ENCODE measurements at places on chromosomes 1 and 21. TPM values are rescaled to one million over a fixed set of nuclear protein-coding genes. Genes with fewer than 3 reads are reported as not detected.

DNA sequence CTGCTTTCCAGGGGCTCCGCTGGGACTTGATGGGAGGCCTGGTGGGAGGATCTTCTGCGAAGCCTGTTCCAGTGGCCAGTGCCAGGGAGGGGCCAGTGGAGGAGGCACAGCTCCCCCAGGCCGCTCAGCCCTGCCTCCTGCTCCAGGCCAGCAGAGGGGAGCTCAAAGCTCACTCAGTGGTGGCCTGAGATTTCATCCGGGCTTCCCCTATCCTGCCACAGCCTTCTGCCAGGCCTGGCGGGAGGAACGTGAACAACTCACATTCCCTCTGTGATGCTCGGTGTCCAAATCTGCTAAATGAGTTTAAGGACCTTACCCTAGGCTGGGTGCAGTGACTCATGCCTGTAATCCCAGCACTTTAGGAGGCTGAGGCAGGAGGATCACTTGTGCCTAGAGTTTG, 3.3 kb downstream of the CLCNKB start:
- H3K36me3 ChIP-seq, result no peaks in the 10 kb centered on the region
- peaks cover 18% of the 10 kb centered on the region for H3K27me3 ChIP-seq
- no peaks in the 10 kb centered on the region for H3K4me1 ChIP-seq
- no peak overlapping the region for H3K27ac ChIP-seq
- DNase-seq, result no peak
- no peak overlapping the region for H3K4me3 ChIP-seq

USH2A gene
- total RNA-seq, result not detected

SH2D1B gene
- not detected for total RNA-seq

DNA sequence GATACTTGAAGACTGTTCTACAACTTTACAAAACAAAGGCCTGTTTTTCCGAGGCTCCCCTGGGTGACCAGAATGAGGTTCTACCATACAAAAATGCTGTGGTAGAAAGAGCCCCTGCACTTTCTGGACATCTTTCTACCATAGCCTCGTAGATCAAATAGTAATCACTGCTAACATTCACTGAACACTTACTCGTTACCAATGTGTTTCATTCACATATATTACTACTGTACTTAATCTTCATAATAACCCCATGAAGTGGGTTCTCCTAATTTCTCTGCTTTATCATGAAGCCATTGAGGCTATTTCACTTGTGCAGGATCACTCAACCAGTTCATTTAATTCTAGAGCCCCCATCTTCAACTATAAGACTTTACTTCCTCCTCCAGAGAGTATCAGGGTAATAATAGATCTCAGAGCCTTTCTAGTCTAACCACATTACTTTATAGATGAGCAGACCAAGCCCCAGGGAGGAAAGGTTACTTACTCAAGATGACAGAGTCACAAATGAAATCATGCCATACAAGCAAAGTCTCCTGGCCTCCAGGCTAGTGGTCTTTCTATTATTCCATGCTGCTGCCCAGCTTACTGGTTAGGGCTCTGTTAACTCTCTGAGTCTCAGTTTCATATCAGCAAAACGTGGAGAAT, 46.7 kb upstream of the OSBPL9 start:
- H3K36me3 ChIP-seq, result no peaks in the 10 kb centered on the region
- H3K27ac ChIP-seq, result peak overlapping the region; percentile 90
- H3K4me3 ChIP-seq, result no peak overlapping the region
- no peak for DNase-seq

GRCh38 chr1:15336866-15337265, 72.8 kb upstream of the EFHD2 start:
- H3K27me3 ChIP-seq, result peaks cover 17% of the 10 kb centered on the region
- H3K4me1 ChIP-seq, result peaks cover 22% of the 10 kb centered on the region
- no peak for DNase-seq
- peaks cover 3% of the 10 kb centered on the region for H3K36me3 ChIP-seq
